Stimulated activated CD8-positive, alpha-beta memory T cell treated with anti-CD3 and anti-CD28 coated beads, Interleukin-2, amount 100 ng/mL, for 1 hour (primary cell): ENCODE measurements at places on chromosomes 1 and 21.

DNA sequence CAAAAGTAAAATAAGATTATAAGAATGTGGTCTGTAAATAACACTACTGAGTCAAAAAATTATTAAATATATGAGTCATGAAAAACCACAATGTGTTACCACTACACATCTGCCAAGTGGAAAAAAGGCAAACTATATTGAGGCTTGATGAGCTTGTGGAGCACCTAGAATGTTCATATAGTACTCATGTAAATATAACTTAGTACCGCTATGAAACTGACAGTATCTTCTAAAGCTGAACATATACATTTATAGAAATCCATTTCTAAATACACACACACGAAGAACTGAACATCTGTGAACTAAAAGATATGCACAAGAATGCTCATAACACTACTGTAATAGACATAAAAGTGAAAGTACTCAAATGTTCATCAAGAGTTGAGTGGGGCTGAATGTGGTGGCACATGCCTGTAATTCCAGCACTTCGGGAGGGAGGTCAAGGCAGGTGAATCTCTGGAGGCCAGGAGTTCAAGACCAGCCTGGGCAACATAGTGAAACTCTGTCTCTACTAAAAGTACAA lies 18.5 kb upstream of the GBP3 start:
- DNase-seq = no peak

DNA sequence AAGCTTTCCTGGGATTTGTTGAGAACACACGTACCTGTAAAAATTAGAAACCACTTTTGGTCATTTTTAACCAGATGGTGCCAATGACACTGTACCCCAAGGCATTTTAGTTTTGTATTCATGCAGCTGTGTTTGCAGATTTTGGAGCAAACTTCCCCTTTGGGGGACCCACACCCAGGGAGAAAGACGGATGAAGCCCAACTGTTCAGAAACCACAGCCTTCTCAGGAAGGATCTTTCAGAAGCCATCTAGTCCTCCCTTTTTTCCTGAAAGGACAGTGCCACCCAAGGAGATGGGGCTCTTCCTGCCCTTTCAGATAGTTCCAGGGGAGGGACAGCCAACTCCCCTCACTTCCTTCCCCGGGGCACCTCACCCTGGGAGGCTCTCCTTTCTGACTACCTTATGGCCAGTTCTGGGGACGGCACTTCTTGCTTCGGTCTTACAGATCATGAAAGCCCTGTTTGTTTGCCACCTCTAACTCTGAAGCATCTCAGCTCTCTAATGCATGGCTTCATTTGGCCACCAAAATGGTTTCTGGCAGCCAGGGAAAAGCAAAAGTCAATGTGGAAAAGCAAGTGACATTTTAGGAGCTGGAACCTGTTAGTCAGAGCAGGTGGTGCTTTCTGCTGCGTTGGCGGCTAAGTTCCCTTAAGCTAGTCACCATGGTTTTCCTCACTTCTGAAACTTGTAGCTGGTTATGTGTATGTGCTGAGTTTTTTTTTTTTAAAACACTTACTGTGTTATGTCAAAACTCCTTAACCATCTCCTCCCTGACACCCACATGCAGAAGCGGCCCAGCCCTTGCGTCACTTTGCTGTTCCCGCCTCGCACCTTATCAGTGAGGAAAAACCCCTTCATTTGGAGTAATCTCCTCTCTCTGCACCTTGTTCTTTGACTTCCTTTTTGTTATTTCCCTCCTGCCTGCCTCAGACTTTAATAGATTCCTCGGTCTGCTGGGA lies 10.1 kb downstream of the TMCC2 start:
- no peak for DNase-seq

GRCh38 chr21:46018615-46019014 lies 37.0 kb downstream of the COL6A1 start:
- no peak for DNase-seq

- no peak for DNase-seq
These were observed 332.4 kb downstream of the CAMTA1 start for GRCh38 chr1:7117399-7118281.

DNA sequence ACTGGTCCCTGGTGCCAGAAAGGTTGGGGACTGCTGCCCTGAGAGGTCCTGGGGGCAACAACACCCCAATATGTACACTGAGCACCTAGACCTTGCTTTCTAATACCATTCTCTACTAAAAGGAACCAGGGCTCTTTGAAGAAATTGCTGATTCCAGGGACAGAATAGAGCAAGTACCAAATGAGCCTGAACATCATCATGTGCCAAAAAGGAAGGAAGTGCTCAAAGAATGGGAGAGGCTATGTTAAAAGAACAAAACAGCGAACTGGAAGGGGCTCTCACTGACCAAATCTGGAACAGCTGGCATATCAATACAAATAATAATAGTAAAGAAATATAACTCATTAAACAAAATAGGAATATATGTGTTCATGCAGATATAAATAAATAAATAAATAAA lies 50.8 kb downstream of the PIK3R3 start:
- DNase-seq = no peak

- DNase-seq = no peak
These were observed 16.0 kb downstream of the TEX35 start for GRCh38 chr1:178528953-178529335.

DNA sequence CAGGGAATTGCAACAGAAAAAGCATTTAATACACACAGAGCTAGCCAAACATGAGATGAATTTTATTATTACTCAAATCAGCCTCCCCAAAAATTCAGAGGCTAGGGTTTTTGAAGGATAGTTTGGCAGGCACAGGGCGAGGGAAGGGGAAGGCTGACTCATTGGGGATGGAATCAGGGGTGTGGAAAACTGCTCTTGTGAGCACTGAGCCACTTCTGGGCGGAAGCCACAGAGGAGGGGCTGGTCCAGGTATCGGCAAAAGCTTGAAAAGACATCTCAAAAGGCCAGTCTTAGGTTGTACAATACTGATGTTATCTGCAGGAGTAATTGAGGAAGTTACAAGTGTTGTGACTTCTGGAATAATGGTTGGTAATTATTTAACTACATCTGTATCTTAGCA lies 109.4 kb downstream of the TLR5 start:
- no peak for DNase-seq

DNA sequence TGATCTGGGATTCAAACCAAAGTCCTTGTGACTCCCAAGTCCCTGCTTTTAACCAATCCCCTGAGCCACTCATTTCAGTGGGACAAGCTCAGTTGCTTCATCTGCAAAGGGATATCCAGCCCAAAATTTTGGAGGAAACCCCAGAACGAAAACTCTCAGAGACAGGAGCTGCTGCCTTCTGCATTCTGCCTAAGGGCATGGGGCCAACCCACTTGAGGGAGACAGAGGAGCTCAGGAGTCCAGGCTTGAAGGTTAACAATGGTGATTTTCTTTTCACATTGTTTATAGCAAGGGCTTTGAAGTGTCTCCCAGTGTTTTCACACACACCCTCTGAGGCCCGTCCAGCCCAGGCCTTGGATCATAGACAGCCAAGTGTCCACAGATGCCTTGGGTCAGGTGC lies 148.1 kb upstream of the CTTNBP2NL start:
- DNase-seq = no peak

- DNase-seq = no peak
These were observed 350.6 kb upstream of the NCAM2 start for GRCh38 chr21:20647607-20648006.

DNA sequence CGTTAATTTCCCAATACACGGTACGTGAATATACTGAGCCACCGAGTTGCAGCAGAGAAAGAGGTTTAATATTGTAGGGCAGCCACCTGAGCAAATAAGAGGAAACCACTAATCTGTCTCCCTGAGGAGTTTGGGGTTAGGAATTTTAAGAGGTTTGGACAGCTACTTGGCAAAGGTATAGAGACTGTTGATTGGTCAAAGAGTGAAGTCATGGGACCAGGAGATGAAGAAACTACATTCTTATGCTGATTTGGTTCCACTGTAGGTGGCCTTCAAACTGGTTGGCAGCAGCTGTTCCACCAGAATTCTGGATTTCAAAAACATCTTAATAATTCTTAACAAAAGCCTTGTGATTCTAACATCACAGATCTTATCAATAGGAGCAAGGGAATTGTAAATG lies 485.4 kb upstream of the PRMT6 start:
- no peak for DNase-seq
